ENCODE measurements at places on chromosomes 2 and 18. TPM values are rescaled to one million over a fixed set of nuclear protein-coding genes. Genes with fewer than 3 reads are reported as not detected.

The GCG gene
- total RNA-seq, result not detected

The SH3RF3 gene
- total RNA-seq, result 1.2 TPM

The DYSF gene
- 21.3 TPM for total RNA-seq

DNA sequence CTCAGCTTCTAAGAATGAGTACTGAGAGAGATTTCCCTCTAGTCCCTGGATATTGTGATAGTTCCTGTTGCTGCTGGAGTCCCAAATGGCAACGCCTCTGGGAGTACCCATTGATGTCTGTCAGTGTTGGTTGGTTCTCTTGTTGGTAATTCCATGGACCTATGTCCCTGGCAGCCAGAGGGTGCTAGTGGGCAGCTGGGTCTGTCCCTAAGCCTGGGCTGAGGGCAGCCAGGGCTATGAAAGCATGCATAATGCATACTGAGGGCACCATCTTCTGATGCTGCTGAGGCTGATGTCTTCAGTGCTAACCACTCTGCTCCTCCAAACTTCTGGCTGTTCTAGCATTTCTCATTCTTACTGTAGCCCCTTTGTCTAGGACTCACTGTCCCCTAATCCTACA is 35.9 kb downstream of the NABP1 start:
- peak; percentile 41 for DNase-seq

GRCh38 chr2:220704081-220704480 is 868.0 kb downstream of the EPHA4 start:
- no peak for DNase-seq

- no peak for DNase-seq
Observed at GRCh38 chr2:9497017-9497416, 22.7 kb downstream of the IAH1 start.

GRCh38 chr2:37708146-37708545 is 36.7 kb upstream of the CDC42EP3 start:
- DNase-seq, result no peak

The HRH4 gene
- 0.17 TPM for total RNA-seq

The REG3A gene
- not detected for total RNA-seq

- DNase-seq, result no peak
Observed at GRCh38 chr2:36339607-36340218, 15.9 kb upstream of the CRIM1 start.

GRCh38 chr2:187499941-187500532 is 52.0 kb upstream of the CALCRL start:
- DNase-seq, result peak; percentile 78

DNA sequence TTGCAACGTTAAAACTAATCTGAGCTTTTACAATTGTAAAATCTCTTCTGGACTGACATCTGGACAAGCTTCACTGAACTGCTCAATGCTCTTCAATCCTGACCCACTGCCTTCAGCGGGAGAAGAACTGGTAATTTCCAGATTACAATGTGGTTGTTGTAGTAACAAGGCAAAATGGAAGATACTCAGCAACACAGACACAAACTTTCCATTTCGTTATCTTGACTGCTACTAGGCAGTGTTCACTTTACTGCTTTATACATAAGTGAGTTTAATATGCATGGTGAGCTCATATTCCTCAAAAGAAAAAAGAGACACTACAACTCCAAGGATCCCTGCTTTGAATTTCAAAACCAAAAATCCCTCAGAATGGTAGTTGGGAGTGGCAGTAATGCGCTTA is 51.9 kb downstream of the GRB14 start:
- DNase-seq, result no peak

The SLC4A3 gene
- total RNA-seq, result 5.6 TPM

GRCh38 chr18:78074400-78075020 is 824.9 kb downstream of the GALR1 start:
- DNase-seq, result no peak

The POMC gene
- total RNA-seq, result 12.3 TPM

DNA sequence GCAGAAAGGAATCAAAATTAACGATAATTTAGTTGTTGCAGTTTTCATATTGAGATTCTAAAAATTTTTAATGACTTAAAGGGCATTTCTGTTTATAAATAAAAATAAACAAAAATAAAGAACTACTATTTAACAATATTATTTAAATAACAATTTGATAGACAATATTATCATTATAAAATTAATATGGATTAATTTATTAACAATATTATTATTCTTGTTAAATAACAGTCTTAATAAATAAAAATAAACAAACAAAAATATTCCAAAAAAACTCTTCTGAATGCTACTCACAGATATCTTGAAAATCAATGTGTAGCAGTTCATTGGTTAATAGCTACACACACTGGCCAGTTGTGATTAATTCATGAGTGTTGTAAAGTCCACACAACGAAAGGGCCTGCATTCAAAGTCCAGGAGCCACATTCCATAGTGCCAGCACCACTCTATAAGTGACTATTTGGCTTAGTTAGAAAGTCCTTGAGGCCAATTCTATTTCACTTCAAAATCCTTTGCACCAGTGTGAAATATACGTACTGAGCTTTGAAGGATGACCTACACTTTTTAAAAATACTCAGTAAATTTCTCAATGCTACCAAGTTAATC is 117.1 kb downstream of the ZNF521 start:
- no peak for DNase-seq

DNA sequence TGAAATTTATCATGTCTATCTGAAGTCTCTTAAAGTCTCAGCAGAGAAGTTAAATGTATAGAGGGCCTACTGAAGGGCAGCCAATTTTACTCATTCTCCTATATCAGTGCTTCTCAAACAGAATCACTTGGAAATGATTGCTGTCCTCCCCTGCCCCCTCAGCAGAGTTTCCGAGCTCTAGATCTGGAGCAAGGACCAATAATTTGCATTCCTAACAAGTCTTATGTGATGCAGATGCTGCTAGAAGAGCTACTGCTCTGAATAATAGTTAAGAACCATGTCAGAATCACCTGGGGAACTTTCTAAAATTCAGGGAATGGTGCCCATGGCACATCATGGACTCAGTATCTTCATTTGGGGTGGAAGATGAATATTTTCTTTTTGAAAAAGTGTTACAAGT is 105.6 kb upstream of the EPHA4 start:
- peak; percentile 32 for DNase-seq

- DNase-seq, result no peak
Observed at GRCh38 chr2:216942016-216942415, 82.2 kb upstream of the TNP1 start.

DNA sequence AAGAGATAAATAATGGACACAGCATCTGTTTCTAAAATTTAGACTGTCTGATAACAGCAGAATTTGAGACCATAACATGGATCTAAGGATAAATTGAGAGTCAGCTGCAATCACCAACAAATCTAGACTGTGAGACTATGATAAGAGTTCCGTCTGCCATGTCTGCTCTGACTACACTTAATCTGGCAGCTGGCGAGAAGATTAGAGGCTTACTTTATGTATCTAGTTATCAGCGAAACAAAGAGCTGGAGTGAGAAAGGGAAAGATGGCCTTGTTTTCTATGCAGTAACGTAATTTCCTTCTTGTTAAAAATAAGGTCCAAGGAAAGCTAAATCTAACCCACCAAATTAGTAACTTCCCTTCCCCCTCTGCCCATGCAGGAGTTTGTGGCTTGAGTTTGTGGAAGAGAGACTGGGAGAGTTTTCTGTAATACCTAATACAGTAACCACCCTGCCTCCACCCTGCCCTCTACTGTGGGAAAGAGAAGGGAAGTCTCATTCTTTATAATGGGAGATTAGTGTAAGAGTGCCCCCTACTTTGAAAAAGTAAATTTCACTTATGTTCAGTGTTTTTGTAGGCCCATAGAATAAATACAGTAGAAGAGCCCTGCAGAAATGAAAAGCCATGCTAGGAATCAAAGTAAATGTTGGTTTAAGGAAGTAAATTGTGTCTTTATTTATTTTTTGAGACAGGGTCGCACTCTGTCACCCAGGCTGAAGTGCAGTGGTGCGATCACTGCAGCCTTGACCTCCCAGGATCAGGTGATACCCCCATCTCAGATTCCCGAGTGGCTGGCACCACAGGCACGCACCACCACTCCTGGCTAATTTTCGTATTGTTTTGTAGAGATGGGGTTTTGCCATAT is 27.5 kb downstream of the EML4 start:
- peak; percentile 88 for DNase-seq

- no peak for DNase-seq
Observed at GRCh38 chr2:13725945-13726344, 906.6 kb upstream of the LRATD1 start.

GRCh38 chr2:8549942-8550341 is 131.9 kb upstream of the ID2 start:
- no peak for DNase-seq

- DNase-seq, result peak; percentile 88
Observed at GRCh38 chr2:20093263-20094141, 42.1 kb upstream of the LAPTM4A start.

The DSC2 gene
- total RNA-seq, result 20.4 TPM

DNA sequence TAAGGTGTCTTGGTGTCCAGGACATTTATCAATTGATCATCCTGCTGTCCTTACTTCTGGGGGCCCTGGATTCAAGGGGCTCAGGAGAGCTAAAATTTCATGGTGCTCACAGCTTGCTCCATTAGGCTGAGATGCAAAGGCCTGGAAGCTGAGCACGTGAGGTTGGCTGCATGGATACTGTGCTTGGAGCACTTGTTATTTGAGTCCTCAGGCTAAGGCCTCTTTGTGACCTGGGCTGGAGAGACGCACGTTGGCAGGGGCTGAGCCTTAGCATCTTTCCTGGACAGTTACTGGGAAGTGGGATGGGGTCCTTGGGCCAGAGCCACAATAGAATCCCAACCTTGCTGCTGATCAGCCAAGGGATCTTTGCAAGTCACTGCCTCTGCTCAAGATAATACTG is 151.2 kb upstream of the HS6ST1 start:
- DNase-seq, result no peak

- peak; percentile 5 for DNase-seq
Observed at GRCh38 chr2:224982910-224983711, 59.2 kb downstream of the DOCK10 start.

The PROKR1 gene
- 5.2 TPM for total RNA-seq

- DNase-seq, result peak; percentile 69
Observed at GRCh38 chr18:46502444-46502843, 154.6 kb downstream of the LOXHD1 start.

The ACTG2 gene
- total RNA-seq, result 8.8 TPM

- no peak for DNase-seq
Observed at GRCh38 chr2:239250216-239251081, 150.4 kb downstream of the HDAC4 start.

The PKP4 gene
- 92.3 TPM for total RNA-seq

- DNase-seq, result no peak
Observed at GRCh38 chr2:47205576-47206141, 50.6 kb upstream of the STPG4 start.

The FAM124B gene
- total RNA-seq, result 6.8 TPM

The PLGLB2 gene
- total RNA-seq, result 1.0 TPM

GRCh38 chr2:150526006-150526405 is 38.5 kb upstream of the RND3 start:
- DNase-seq, result no peak

DNA sequence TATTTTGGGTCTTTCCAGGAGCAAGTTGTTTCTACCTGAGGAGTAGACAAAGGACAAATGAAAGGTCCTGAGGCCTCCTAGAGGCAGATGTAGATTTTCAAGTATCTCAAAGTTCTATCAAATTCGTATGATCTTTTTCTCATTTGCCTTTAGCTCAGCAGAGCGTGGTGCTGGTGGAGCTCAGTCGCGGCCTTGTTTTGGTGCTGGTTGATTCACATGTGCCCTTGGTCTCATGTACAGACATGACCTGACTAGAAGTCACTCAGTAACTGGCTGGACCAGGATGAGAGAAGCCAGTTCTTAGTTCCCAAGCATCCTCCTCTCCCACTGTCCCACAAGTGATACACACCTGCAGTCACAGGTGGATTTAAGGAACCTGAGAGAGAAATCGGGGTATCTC is 264.0 kb downstream of the PRKCE start:
- no peak for DNase-seq

DNA sequence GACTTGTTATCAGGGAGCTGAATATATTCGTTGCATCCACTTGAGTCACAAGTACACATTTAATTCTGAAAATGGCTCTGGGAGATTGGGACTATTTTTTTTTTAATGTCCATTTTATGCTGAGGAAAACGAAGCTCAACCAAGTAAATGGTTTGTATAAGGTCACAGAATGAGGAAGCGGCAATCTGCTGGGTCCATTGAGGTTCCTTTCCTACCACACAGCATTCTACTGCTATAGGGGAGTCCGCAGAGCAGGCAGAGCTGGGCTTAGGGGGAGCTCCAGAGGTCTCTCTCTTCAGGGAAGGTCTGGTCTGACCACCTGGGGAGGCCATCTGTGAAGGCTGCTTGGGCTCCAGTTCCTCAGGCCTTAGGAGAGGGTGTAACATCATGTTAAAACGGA is 77.9 kb downstream of the MCFD2 start:
- DNase-seq, result no peak

- DNase-seq, result no peak
Observed at GRCh38 chr2:198273660-198274059, 469.3 kb downstream of the PLCL1 start.

GRCh38 chr2:48180557-48180956 is 274.3 kb upstream of the FBXO11 start:
- no peak for DNase-seq

- DNase-seq, result peak; percentile 50
Observed at GRCh38 chr2:59888015-59888414, 665.4 kb downstream of the BCL11A start.

GRCh38 chr18:58438161-58438957 is 190.5 kb downstream of the ALPK2 start:
- no peak for DNase-seq

DNA sequence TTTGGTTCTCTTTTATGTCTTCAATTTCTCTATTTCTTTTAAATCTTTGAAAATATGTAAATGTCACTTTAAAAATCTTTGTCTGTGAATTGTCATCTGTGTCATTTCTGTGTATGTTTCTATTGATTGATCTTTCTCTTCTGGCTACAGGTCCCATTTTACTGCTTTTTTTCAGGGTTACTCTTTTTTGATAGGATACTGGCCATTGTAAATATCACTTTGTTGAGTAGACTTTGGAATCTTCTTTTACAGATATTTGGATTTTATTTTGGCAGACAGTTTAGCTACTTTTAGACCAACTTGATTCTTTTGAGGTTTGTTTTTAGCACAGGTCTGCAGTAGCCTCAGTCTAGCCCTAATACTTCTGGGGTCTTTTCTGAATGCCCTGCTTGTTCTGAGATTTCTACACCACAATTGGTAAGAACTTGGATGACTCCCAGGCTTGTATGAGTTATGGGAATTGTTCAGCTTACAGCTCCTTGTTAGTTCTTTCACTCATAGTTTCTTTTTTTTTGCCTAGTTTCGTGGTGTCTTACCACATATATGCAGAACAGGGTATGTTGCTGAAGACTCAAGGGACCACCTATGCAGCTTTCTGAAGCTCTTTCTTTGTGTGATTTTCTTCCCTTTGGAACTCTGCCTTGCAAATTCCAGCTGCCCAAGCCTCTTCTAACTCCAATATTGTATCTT is 122.2 kb downstream of the QPCT start:
- DNase-seq, result no peak

- no peak for DNase-seq
Observed at GRCh38 chr2:156826341-156826933, 390.3 kb downstream of the GPD2 start.

- no peak for DNase-seq
Observed at GRCh38 chr2:228602288-228602687, 420.8 kb upstream of the SPHKAP start.

The SERPINB5 gene
- total RNA-seq, result not detected

Data from GM23338 (cell line).